Activated T-helper 2 cell treated with anti-CD3 and anti-CD28 coated beads, Interferon-gamma antibody, Interleukin-2, Interleukin-4, amounts not matched to agents 10 μg/mL and 5 μg/mL and 100 μg/mL, durations not matched to agents 14 hours and 24 hours and 36 hours (primary cell): ENCODE measurements at places on chromosomes 7 and 10. TPM values are rescaled to one million over a fixed set of nuclear protein-coding genes. Genes with fewer than 3 reads are reported as not detected.

- no peak overlapping the region for H3K27ac ChIP-seq
- no peak for DNase-seq
- H3K4me3 ChIP-seq, result no peak overlapping the region
- peaks cover 7% of the 10 kb centered on the region for H3K4me1 ChIP-seq
These were observed 126.9 kb downstream of the CNNM2 start for GRCh38 chr10:103044942-103045489.

- no peak for DNase-seq
- no peaks in the 10 kb centered on the region for H3K36me3 ChIP-seq
- no peak overlapping the region for H3K4me3 ChIP-seq
- H3K27ac ChIP-seq, result no peak overlapping the region
- H3K4me1 ChIP-seq, result no peaks in the 10 kb centered on the region
These were observed 95.7 kb downstream of the PLXDC2 start for GRCh38 chr10:19911886-19912285.

- no peaks in the 10 kb centered on the region for H3K36me3 ChIP-seq
- no peak overlapping the region for H3K27ac ChIP-seq
- no peaks in the 10 kb centered on the region for H3K27me3 ChIP-seq
- no peak overlapping the region for H3K4me3 ChIP-seq
- H3K4me1 ChIP-seq, result no peaks in the 10 kb centered on the region
These were observed 77.1 kb downstream of the ENO4 start for GRCh38 chr10:116926426-116926825.

The SLC26A5 gene
- total RNA-seq, result 0.07 TPM in 1 of 2 replicates, not detected in the other

The KEL gene
- 0.78 and 0.96 TPM in 2 replicates for total RNA-seq

The FAM237B gene
- total RNA-seq, result not detected in 2 replicates

The OPALIN gene
- not detected in 2 replicates for total RNA-seq

The SPDYE5 gene
- not detected in 2 replicates for total RNA-seq
